ENCODE measurements at places on chromosomes 5 and 9.

GRCh38 chr9:134136118-134136995, 475 bp downstream of the WDR5 start:
- DNase-seq = no peak

- DNase-seq = no peak
Observed at GRCh38 chr9:121300283-121301119, 32.5 kb downstream of the GSN start.

DNA sequence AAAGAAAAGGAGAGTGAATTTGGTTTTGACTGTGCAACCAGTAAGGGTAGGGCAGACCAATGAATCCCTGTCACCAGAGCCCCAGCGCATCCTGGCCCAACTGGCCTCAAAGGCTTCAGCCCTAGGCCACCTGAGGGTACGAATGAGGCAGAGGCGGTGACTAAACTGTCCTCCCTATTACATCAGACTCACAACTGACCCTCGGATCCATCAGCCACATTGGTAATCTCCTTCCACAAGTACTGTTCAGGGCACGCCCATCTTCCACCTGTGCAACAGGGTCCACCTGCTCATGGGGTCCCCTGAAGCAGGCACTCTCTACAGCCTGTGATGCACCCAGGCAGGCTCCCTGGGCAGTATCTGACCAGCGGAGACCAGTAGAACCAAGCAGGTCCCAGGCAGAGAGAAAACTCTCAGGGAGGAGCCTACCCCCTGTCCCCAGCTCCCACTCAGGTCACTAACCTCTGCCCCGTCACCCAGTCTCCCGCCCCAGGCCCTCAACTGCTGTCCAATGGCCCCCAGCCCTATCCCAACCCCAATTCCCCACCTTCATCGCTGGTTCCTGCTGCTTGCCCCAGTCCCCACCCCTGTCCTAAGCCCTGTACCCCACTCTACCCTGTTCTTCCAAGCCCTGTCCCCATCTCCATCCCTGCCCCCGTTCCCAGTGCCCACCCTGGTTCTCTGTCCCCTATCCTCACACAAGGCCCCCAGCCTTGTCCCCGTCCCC, 904 bp downstream of the EDF1 start:
- no peak for DNase-seq

DNA sequence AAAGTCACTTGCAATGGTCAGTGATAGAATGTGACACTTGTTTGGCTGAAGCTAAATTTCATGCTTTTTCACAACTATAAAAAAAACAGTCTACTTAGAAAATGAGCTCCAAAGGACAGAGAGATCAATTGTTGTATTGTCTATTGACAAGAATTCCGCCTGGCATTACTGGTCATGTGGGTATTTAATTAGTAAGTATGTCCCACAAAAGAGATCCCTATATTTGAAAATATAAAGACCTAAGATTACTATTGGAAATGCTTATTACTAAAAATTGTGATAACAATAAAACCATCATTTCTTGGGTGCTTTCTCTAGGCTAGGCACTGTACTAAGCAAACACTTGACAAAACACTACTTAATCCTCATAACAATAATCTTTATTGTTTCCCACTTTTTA, 745.2 kb upstream of the C9orf72 start:
- DNase-seq = no peak

DNA sequence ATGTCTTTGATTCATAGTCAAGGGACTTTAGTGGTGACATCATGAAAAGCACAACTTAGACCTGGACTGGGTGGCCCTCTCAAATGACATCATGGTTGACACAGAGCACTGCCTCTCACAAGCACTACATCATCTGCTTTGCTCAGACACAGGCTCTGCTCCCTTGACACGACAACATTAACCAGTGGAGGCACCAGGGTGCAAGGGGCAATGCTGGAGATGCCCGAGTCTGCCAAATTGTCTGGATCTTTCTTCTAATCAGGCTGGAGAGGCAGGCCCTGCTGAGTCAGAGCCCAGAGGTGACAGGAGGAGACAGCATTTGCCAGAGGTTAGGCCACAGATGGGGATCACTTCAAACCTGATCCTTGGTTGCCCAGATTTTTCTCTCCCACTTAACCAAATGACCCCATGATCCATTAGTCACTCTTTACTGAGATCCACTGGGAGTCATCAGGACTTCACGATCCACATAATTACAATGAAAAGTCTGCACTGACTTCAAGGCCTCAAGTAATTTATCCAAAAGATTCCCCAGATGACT, 174.4 kb downstream of the SLIT3 start:
- no peak for DNase-seq

- no peak for DNase-seq
Observed at GRCh38 chr5:10789021-10789420, 28.0 kb upstream of the DAP start.

GRCh38 chr5:154077696-154078095, 38.9 kb downstream of the MFAP3 start:
- no peak for DNase-seq

- DNase-seq = no peak
Observed at GRCh38 chr5:173053041-173053440, 3.1 kb upstream of the CREBRF start.

DNA sequence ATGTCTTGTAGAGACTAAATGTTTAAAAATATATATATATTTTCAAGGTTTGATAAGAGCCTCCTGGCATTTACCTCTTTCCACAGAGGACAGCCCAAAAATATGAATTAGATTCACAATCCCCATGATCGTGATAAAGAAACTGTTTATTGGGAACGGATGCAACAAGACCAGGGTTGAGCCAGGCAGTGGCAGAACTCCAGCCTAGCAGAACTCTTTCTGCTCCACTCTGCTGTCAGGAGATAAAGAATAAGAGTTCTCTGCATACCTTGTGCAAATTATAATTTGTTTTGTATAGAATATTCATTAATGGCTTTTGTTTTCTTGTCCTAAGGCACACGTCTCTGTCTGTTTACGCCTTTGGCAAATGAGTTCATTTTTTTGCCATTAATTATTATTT, 472.2 kb downstream of the TUSC1 start:
- DNase-seq = no peak

DNA sequence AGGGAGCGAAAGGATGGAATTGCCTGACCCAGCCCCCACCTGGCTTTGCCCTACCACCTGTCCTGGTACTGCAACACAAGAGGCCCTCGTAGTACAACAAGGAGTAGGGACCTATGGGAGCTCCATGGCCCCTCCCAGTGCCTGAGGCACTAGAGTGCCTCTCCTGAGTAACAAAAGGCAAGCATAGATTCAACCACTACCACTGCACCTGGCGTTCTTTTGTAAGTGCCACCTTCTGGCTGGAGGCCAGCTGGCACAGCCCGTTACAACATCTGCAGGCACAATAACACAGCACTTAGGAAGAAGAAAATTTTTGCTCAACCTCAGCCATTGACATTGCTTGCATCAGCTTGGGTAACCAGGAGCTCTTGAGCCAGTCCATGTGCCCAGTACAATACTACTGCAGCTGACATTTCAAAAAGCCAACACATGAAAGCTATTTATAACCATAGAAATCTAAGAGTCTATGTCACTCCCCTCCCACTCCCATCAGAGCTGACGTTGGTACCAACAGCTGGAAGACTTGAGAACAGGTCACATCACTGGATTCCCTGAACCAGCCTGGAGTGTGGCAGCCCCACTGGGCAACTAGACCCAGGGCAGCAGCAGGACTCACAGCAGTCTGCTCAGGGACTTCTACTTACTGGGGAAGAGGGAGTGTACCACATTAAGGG, 17.7 kb upstream of the FAM174A start:
- no peak for DNase-seq

DNA sequence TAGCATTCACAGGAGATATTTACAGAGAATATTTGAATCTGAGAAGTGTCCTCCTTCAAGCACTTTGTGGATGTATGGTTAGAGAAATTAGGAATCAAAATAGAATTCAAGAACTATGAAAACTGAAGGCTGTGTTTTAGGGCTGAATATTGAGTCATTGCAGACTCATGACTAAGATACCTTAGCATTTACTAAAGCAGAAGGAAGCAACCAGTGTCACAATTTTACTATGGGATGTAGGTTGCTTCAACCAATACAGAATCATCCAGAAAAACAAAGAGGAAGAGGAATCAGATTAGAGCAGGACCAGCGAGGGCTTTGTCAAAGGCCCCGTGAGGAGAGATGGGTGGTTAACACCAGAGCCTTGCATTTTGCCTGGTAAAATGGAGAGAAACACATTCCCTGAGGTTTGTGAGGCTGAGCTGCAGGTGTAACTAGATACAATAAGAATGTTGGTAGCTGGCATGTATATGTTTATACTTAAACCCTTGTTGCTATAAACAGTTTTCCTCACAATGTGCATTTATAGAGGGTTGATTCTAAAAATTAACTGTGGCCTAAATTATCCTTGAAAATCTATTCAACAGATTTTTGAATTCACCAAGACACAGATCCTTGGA, 518.1 kb downstream of the AGTPBP1 start:
- DNase-seq = no peak

DNA sequence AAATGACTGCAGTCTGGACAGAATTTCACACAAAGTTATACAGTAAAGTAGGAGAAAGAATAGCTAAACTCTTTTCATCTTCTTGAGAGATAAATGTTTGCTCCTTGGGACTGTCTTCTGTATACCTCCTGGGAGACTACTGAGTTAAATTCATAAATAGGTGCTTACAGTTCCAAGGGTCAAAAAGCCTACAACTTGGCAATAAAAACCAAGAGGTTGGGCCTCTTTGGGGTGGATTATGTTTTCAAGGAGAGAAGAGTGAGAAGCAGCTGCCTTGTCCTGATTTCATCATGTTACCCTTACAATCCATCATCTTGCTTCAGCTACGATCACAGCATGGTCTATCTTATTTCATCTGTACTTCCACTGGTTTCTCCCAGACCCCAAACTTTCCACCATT, 213.2 kb upstream of the RPS23 start:
- no peak for DNase-seq

- DNase-seq = no peak
Observed at GRCh38 chr9:121365564-121365963, 4.5 kb downstream of the STOM start.

DNA sequence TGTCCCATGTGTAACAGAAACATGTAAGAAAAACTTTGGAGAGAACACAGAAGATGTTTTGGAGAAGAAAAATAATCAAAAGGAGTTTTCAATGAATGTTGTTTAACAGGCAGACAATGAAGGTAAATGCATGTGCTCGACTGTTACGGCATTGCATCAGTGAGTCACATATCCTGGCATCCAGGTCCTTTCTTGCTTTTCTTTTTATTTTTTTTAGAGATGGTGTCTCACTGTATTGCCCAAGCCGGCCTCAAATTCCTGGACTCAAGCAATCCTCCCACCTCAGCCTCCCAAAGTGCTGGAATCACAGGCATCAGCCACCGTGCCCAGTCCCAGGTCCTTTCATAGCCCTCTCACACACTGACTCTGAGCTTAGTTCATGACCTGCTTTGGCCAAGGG, 181.8 kb downstream of the DTWD2 start:
- no peak for DNase-seq

GRCh38 chr9:29798599-29798998, 2225.3 kb upstream of the C9orf72 start:
- DNase-seq = no peak

DNA sequence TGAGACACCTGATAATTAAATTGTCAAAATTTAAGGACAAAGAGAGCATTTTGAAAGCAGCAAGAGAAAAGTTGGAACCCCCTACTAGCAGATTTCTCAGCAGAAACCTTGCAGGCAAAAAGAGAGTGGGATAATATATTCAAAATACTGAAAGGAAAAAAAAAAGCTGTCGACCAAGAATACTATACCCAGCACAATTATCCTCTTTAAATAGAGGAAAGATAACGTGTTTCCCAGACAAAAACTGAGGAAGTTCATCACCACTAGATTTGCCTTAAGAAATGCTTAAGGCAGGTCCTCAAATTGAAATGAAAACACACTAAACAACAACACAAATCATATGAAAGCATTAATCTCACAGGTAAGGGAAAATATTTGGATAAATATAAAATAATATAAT, 27.0 kb downstream of the HSD17B3 start:
- DNase-seq = no peak

DNA sequence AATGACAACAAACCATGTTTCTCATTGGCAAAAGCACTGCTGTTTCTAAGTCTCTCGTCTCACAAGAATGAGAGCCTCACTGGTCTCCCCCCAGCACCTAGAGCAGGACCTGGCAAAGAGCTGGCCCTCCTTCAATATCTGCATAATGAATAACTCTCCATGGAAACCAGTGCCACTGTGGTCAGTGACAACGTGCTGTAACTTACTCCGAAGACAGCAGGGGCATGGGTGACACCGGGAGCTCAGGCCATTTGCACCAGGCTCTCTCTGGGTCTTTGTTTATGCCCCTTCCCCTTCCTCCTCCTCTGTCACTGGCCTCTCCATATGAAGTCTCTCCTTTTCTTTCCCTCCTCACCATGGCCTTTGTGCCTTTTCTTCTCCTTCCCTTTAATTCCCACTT, 33.3 kb downstream of the TAS2R1 start:
- DNase-seq = no peak

- no peak for DNase-seq
Observed at GRCh38 chr9:123257276-123257675, 11.1 kb downstream of the STRBP start.

GRCh38 chr9:126198854-126199253, 127.8 kb upstream of the MVB12B start:
- DNase-seq = no peak

GRCh38 chr9:112552229-112553056, 65.8 kb downstream of the KIAA1958 start:
- DNase-seq = no peak

DNA sequence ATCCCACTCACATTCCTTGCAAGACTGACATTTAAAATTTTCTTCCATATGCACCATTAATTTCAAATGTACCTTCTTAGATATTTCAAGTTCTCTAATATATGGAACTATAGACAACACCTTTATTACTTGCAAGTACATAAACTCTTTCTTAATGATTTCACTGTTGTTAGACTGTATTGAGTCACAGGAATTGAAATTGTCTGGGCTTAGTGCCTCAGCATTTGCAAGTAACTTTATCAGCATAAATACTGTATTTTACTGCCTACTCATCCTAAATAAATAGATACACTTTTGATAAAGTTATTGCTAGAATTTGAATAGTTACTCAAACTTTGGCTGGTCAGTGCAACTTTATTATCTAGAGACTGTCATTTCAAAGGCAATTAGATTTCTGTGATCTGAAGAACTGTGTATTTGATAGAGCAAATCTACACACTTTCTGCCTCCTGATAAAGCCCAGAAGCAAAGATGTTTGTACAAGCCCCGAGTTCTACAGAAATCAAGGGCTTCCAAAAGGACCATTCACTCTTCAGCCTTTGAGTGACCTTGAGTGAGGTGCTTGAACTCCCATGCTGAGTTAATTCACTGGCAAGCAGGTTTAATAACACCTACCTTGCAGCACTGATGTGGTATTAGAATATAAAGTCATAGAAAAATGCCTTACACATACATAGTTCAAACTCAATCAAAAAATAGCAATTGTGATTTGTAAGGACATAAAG, 91.6 kb downstream of the COX7C start:
- DNase-seq = no peak

GRCh38 chr5:157546456-157547100, 29.0 kb downstream of the ADAM19 start:
- DNase-seq = no peak

Data from stimulated activated CD4-positive, alpha-beta T cell treated with anti-CD3 and anti-CD28 coated beads, TNF-alpha, amount 100 ng/mL, for 48 hours (primary cell).